H9 (cell line): ENCODE measurements at places on chromosomes 2 and 18.

GRCh38 chr2:49582946-49583345 lies 428.6 kb upstream of the FSHR start:
- H3K27ac ChIP-seq, result no peak overlapping the region
- no peaks in the 10 kb centered on the region for H3K4me1 ChIP-seq
- no peaks in the 10 kb centered on the region for H3K27me3 ChIP-seq

DNA sequence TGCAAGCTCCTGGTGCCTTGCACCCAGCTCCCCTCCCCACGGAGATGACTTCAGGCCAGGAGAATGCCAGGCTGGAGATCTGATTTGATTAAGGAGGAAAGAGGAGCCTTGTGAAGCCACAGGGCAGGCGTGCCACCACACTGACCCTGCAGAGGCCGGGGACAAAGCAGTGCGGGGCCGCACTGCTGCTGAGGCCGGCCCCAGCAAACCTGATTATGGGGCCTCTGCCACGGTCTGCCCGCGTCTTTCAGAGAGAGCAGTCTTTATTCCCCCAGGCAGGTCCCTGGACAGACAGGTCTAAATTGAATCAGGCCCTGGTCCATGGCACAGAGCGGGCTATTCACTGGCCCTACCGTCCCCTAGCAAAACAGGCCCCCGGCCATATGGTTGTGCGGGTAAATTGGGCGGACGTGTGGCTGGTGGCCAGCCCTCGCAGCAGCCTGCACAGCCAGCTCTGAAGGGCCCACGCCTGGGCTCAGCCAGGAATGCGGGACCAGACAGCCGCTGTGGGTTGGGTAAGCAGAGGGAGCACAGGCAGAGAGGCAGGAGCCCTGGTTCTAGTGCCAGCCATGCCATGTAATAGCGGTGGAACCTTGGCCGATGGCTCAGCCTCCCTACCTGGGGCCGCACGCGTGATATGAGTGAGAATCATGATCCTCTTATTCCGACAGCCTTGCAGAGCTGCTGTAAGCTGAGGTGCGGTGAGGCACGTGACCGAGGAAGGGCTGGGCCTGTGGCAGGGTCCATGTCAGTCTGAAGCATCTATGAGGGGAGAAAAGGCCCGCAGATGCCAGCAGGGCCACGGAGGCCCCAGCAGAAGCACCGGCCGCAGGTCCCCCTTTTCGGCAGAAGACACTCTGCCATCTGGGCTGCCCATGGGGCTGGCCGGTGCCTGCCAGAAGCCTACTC lies 97.3 kb upstream of the MYCN start:
- H3K4me1 ChIP-seq, result no peaks in the 10 kb centered on the region
- no peak for DNase-seq
- H3K27me3 ChIP-seq, result no peaks in the 10 kb centered on the region
- no peaks in the 10 kb centered on the region for H3K36me3 ChIP-seq

DNA sequence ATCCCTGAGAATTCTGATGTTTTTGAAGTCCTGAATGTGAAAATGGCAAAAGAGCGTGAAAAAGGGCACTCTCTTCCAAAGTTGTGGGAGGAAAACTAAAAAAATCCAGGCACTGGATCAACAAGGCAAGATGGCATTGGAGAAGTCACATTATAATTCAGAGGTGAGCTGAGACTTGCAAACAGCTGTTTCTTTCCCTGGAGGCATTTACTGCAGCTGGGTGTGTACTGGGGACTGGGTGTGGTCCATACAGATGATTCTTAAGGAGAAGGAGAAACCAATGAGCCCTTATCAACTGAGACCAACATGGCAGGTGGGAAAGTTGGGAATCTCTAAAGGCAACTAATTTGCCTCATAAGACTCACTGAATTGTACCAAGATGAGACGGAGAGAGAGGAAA lies 313.9 kb downstream of the TRIB2 start:
- H3K4me1 ChIP-seq, result no peaks in the 10 kb centered on the region
- H3K4me3 ChIP-seq, result no peak overlapping the region
- H3K27me3 ChIP-seq, result no peaks in the 10 kb centered on the region
- H3K36me3 ChIP-seq, result no peaks in the 10 kb centered on the region

- H3K4me1 ChIP-seq, result no peaks in the 10 kb centered on the region
- no peak for DNase-seq
- H3K27ac ChIP-seq, result no peak overlapping the region
- no peaks in the 10 kb centered on the region for H3K27me3 ChIP-seq
Measured at GRCh38 chr18:13379062-13379865, 160.7 kb downstream of the LDLRAD4 start.

DNA sequence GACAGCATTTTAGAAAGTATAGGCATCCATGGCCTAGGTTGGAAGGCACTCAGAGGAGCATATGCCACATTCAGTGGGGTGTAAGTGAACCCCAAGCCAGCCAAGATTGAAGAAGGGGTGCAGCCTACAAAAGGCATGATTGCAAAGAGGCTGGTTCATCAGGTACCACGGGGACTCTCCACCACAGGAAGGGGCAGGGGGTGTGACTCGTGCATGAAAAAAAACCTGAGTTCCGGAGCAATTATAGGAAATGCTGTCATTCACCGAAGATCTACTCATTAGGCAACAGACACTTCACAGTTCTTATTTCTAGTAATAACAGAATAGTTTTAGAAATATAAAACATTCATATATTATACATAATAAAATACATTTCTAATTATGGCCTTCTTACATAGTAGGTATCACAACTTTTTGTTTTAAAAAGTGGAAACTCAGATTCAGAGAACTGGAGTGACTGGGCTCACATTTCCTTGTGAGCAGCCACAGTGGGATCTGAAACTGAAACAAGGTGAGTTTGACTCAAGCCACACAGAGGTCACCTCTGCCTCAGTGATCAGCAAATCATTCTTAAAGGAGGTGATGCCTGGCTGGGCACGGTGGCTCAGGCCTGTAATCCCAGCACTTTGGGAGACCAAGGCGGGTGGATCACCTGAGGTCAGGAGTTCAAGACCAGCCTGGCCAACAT lies 188.4 kb upstream of the GYPC start:
- H3K4me1 ChIP-seq, result no peaks in the 10 kb centered on the region
- H3K4me3 ChIP-seq, result no peak overlapping the region
- no peaks in the 10 kb centered on the region for H3K36me3 ChIP-seq
- DNase-seq, result no peak
- H3K27ac ChIP-seq, result no peak overlapping the region

- H3K36me3 ChIP-seq, result peaks cover 5% of the 10 kb centered on the region
- no peaks in the 10 kb centered on the region for H3K4me1 ChIP-seq
- no peak within 1 kb of the TSS for H3K4me3 ChIP-seq
- no peak for DNase-seq
Measured at GRCh38 chr2:42764096-42764495, at the start of gene OXER1. Gene OXER1 (minus strand): TSS chr2:42764135. CDS start chr2:42764062, 73 bp downstream.
